ENCODE measurements at places on chromosomes 13 and 19.

DNA sequence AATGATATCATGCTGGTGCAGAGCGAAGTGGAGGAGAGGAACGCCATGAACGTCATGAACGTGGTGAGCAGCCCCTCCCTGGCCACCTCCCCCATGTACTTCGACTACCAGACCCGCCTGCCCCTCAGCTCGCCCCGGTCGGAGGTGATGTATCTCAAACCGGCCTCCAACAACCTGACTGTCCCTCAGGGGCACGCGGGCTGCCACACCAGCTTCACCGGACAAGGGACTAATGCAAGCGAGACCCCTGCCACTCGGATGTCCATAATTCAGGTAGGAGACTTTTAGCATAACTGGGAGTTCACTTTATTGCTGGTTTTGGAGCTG, 3.3 kb downstream of the PCDH17 start:
- no peak for DNase-seq

DNA sequence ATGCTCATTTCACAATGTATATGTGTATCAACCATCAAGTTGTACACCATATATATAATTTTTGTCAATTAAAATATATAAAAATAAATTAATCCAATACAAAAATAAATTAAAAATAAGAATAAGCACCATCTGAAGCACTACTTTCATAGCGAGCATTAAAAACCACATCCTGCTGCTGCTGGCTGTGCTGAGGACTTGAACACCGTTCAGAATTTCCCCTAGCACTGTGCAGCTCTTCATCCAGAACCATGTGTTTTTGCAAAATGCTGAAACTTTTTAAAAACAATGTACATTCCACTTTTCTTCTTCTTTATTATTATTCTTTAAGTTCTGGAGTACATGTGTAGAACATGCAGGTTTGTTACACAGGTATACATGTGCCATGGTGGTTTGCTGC, 40.0 kb upstream of the FOXO1 start:
- DNase-seq, result no peak

GRCh38 chr13:29324601-29325000, 270.9 kb downstream of the SLC7A1 start:
- DNase-seq, result no peak

DNA sequence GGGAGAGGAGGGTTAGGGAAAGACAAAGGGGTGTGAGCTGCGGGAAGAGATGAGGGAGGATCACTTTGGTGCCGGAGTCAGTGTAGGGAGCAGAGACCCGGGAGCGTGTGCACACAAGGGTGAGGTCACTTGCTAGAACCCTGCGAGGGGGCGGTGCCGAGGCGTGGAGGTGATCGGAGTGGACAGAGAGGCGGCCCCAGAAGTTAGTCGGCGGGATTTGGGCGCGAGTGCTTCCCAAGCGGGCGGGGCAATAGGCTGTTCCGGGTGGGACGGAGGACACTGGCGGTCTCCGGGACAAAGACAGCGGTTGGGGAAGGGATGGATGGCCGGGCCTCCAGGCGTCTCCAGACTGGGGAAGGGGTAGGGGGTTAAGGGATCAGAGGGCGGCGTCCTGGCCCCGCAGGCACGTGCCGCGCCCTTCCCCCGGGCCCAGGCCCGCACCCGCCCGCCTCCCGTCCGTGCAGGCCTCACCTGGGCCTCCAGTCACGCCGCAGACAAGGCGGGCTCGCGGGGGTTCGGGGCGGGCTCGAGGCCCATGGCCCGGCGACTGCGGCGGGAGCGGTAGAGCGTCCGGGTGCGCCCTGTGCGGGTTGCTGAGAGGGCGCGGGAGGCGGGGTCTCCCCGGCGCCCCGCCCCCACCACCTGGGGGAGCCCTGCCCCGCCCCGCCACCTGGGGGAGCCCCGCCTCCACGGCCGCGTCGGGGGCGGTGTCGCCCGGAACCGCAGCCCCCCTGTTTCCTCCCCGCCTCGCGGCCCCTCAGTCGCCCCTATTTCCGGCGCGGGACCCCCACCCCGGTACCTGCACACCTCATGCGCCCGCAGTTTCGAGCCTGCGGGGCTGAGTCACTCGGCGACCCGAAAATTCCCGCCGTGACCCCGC, at the start of gene LPAR2:
Gene LPAR2, minus strand, starts transcription at position 600 of the 880 bp plus-strand sequence. CDS start 945 bp downstream, outside the sequence.
- DNase-seq, result no peak

DNA sequence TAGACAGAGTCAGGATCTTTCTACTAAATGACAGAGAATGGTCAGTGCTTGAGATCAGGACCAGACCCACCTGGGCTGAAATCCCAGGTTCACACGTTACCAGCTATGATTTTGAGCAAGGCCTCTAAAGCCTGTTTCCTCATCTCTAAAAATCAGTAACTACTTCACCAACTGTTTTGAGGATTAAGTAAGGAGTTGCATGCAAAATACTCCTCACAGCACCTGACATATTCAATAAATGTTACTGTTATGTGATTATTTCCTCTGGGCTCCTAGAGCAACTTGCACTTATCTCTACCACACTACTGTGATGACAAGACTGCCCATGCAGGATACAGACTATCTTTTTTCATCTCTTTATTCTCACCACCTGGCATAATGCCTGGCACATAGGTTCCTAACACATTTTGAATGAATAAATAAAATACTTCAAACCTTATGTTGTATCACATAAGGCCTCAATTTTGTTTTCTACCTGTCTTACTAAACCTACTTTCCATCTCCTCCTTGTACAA, 1.8 kb downstream of the KATNAL1 start:
- DNase-seq, result no peak

DNA sequence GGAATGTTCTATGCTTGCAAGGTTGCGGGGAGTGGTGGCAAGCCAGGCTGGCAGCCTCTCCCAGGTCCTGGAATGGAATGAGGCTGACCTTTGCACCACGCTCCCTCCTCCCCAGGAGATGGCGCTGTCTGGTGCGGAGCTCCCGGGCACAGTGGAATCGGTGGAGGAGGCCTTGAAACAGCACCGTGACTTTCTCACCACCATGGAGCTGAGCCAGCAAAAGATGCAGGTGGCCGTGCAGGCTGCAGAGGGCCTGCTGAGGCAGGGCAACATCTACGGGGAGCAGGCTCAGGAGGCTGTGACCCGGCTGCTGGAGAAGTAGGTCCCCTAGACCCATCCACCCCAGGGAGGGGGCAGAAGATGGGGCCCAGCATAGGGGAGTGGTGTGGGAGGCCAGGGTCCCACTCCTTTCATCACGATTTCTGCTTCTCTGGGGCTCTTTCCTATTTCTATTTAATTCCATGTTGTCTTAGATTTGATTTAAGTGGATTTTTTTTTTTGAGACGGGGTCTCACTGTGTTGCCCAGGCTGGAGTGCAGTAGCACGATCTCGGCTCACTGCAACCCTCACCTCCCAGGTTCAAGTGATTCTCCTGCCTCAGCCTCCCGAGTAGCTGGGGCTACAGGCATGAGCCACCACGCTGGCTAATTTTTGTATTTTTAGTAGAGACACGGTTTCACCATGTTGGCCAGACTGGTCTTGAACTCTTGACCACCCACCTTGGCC, 53.2 kb upstream of the SHKBP1 start:
- no peak for DNase-seq

GRCh38 chr19:57719901-57720519, 7.4 kb downstream of the ZNF671 start:
- no peak for DNase-seq

All from right renal cortex interstitium (tissue), 3 donors.